Kidney glomerular epithelial cell (primary cell): ENCODE measurements at places on chromosomes 5 and 9.

- DNase-seq, result no peak
Observed at GRCh38 chr5:11496137-11496719, 408.0 kb downstream of the CTNND2 start.

GRCh38 chr5:112921026-112921832, 798 bp downstream of the REEP5 start:
- peak; percentile 61 for DNase-seq

DNA sequence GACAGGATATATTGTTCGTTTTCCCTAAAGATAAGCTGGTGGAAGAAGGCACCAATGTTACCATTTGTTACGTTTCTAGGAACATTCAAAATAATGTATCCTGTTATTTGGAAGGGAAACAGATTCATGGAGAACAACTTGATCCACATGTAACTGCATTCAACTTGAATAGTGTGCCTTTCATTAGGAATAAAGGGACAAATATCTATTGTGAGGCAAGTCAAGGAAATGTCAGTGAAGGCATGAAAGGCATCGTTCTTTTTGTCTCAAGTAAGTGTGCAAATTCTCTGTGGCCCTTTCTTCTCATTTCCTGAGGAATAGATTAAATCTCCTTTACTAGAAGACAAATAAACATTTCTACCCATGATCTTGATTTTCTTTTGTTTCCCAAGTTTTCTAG, 38.0 kb downstream of the OSMR start:
- no peak for DNase-seq

GRCh38 chr5:150583541-150584225, 56.8 kb upstream of the SYNPO start:
- no peak for DNase-seq

GRCh38 chr9:93260263-93261066, 76.5 kb downstream of the WNK2 start:
- DNase-seq, result no peak

DNA sequence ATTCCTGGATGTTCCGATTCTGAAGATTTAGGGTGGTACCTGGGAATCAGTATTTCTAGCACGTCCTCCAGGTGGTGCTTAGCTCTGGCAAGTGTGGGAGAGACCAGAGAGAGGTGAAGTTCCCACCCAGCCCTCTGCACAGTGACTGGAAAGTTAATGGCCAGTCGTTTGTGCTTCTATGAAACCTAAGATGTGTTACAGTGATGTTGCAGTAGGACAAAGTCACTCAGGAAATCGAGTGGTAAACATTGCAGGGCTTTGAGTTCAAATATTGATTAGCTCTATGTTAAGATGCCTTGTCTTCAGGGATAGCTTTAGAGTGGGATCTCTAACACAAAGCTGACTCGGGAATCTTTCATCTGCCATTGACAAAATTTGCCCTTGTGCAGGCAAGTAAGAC, 55.6 kb downstream of the PIK3R1 start:
- no peak for DNase-seq

DNA sequence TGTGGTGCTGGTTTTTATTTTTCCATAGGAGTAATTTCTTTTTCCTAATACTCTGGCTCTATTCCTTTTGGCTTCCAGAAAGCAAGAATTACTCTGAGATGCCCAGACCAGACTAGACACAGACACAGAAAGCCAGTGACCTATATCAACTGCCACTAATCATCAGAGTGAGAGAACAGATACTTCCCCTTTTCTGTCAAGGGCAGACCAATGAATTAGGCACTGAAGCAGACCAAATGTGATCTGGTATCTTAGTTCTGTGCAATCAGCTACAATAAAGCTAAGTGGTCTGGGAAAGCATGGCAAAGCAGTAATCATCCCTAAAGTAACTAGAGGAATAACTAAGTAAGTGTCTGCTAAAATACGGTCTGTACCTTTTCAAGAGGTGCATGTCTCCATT, 239.1 kb downstream of the ELAVL2 start:
- no peak for DNase-seq

DNA sequence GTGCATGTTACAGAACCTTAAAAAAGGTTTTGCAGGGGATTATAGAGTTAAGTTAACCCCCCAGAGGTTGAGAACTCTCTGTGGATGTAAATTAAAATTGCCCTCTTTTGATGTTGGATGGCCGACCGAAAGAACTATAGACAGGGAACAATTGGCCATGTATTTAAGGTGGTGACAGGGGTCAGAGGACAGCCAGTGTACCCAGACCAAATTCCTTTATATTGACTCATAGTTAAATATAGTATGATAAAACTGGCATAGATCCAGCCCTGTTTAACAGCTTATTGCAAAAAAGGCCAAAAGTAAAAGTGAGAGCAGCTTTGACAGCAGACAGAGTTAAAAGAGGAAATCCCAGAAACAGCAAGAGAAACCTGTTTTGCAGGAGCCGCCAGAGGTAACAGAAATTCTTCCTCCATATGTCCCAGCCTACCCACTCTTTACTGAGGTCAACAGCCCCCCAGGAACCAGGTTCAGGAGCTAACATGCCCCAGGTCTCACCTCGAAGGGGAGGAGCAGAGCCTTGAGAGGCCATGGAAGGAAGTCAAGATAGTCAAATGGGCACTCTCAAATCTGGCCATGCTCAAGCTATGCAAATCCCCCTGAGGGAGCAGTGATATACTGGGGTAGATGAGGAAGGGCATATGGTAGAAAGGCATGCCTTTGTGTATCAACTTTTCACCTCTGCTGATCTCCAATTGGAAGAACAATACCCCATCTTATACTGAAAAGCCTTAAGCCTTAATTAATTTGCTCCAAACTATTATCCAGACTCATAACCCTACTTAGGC, 156.4 kb upstream of the COX7C start:
- no peak for DNase-seq

DNA sequence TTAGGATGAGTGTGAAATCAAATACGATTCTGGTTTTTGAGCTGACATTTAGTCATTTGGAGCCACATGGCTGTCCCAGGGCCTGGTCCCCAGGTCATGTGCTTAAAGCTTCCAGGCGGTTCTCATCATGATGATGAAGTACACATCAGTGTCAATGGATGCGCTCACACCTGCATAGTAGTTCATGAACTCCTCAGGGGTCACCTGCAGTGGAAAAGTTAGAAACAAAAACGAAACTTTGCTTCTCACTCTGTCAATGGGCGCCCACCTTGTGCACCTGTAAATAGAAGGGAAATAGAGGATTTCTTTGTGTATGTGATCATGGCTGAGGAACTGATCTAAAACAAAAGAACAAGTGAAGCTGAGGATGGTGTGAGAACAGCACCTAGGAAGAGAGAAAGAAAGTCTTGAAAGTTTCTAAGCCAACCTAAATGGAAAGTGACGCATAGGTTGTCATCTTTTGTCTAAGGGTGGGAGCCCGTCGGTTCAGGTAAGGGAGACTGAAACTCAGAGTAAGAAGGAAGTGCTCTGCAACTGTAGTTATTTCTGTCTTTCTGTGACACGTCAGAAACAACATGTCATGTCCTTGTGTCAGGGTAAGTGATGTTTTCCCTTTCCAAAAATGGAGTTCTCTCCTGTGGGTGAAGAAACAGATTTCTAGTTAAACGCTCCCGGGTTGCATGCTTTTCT, 33.8 kb downstream of the CAPSL start:
- no peak for DNase-seq

GRCh38 chr9:31556667-31557463, 827.6 kb upstream of the ACO1 start:
- no peak for DNase-seq

DNA sequence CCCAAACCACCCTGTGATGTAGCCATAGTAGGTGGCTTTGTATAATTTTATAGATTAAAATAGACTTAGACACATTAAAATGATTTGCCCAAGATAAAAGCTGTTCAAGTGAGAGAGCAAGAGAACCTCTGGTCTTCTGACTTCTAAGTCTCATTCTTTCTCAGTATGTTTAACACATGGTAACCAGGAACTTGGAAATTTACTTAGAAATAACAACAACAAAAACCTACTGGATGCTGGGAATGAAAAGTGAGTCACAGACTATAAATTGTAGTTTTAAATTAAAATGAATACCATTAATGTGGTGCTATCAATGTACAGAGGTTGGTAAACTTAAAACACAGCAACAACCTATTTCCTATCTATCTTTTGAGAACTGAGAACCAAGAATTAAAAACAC, 30.4 kb downstream of the HMGCR start:
- DNase-seq, result no peak

DNA sequence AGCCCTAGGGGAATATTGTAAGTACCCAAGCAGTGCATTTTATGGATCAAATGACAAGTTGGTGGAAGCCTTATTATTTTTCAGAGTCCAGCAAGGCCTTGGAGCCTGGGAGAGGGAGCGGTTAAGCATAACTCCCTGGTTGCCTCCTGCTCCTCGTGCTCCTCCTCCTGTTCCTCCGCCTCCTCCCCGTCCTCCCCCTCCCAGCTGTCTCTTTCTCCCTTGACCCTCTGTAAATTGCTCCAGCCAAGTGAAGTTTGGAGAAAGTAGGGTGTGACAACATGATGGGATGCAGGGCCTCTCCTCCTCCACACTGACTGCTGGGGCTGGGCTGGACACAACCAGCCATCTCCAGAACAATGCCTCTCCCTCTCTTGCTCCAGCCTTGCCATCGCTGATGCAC, 586.9 kb downstream of the CCDC171 start:
- DNase-seq, result no peak

DNA sequence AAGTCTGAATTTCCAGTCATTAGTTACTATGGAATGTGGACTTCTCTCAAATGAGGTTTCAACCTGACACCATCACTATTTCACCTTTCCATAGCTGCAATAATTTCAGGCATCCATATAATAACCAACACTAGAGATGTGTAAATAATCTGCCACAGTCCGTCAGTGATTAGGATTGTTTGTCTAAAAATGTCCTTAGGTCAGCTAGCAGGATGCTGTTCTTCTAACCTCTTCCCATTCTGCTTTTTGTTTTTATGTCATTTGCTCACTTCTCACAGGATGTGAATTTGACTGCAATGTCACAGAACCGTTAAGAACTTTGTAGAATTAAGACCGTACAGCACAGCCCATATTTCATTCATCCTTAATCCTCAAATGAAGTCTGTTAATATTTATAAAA, 166.4 kb upstream of the RASA1 start:
- no peak for DNase-seq

GRCh38 chr9:127224178-127224882, 40.2 kb upstream of the GARNL3 start:
- DNase-seq, result peak; percentile 48

GRCh38 chr5:66517351-66517750, 78.8 kb upstream of the MAST4 start:
- DNase-seq, result no peak

DNA sequence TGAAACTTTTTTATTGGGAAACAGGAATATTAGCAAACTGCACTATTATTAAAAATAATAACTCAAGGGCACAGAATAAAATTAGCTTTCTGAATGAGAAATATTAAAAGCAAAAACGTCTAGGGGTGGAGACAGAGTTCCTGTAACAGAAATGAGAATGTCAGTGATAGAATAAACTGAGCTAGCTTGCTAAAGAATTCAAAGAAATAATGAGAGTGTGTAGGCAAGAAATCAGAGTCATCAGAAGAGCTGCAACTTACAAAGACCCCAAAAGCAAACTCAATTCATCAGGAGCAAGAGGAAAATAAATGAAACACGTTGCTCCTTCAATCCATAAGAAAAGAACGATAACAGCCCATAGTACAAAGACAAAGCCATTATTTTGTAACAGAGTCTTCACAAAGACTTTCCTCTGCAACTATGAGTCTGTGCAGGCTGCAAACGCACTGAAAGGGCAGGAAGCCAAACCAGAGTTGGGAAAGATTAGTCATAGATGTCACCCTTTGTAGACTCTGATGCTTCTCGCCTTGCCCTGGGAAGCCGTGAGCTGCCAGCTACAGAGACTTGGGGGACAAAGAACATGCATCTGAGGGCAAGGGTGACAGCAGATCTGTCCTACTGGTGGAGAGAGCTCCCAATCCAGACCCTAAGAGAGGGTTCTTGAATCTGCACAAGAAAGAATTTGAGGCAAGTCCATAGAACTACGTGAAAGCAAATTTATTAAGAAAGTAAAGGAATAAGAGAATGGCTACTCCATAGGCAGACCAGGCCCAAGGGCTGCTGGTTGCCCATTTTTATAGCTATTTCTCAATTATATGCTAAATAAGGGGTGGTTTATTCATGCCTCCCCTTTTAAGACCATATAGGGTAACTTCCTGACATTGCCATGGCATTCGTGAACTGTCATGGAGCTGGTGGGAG, 40.8 kb downstream of the SHC3 start:
- peak; percentile 75 for DNase-seq

DNA sequence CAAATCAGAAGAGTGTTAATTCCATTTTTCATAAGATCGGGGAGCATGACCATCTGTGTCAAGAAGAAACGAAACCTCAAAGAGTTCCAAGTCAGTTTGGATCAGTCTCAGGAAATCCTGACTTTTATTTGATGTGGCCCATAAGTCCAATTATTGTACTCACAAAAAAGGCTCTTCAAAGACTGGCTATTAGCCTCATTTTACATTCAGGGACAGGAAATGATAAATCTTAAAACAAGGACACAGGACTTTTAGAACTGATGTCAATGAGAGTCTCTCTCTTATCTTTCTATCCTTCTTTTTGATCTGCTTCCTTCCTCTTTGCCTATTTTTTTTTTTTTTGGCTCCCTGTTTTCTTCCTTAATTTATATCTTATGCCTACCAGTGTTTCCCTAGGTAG, 43.7 kb upstream of the SHOC1 start:
- no peak for DNase-seq

- DNase-seq, result no peak
Observed at GRCh38 chr5:120062515-120062917, 401.6 kb upstream of the PRR16 start.

- DNase-seq, result peak; percentile 15
Observed at GRCh38 chr9:38390851-38391250, 1.7 kb upstream of the ALDH1B1 start.

- DNase-seq, result no peak
Observed at GRCh38 chr5:102924963-102925362, 169.9 kb downstream of the PAM start.

DNA sequence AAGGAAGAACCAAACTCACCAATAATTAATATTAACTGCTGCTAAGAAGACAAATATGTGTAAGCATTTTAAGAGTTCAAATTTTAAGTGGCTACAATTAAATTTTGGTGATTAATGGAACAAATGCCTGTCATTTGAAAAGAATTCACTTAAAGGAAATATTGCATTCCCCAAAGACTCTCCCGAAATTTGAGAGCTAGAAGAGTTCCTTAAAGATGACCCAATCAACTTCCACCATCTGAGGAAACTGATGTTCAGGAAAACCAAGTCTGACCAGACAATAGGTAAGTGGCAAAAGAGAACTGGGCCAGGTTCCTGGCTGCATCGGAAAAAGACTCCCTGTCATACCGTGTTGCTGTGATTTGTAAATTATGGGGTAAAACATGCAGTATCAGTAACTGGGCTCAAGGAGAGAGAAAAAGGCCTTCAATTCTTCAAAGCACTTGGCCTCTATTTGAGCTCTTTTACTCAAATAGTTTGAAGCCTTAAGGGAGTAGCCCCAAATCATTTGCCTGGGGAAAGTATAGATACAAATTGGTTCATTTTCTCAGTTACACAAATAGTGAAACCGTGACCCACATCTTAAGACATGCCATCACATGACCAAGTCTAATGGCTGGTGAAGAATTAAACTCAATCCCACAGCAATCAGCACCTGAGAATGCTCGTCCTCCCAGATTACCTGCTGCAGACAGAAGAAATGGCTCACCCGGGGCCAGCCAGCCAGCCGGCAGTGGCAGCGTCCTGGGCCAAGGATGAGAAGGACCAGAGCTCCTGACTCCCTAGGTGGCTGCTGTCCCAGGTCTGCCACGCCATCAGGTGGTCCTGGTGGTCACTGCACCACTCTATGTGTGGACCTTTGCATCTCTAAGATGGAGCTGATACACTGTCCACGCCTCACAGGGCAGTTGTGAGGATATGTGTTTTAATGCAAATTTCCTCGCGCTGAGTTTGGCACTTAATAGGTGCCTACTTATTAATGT, 162.9 kb downstream of the TTLL11 start:
- no peak for DNase-seq
